Stimulated activated CD4-positive, alpha-beta T cell treated with anti-CD3 and anti-CD28 coated beads, TNF-alpha, amount 100 ng/mL, for 1 hour (primary cell): ENCODE measurements at places on chromosomes 2 and 18.

DNA sequence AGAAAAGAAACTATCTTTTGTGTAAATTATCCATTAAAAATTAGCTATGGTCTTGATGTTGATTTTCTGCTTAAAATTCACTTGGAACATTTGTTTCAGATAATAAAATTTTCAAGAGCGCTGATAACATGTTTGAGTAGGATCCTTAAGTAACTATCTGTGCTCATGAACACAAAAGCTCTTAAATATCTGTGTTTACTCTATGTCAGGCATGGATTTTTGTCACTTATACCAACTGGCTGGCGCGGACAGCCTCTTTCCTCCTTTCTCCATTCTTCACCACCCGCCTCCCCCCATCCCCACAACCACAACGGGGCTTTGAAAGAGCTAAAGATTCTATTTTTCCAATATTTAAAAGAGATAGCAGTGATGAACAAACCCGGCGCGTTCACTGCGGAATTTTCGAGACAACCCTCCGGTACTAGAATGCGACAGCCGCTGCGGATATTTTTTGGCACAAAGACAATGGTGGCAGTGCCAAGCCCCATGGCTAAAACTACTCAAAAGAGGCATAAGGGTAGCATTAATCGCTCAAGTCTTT is 181.5 kb downstream of the TCF4 start:
- no peak for DNase-seq

DNA sequence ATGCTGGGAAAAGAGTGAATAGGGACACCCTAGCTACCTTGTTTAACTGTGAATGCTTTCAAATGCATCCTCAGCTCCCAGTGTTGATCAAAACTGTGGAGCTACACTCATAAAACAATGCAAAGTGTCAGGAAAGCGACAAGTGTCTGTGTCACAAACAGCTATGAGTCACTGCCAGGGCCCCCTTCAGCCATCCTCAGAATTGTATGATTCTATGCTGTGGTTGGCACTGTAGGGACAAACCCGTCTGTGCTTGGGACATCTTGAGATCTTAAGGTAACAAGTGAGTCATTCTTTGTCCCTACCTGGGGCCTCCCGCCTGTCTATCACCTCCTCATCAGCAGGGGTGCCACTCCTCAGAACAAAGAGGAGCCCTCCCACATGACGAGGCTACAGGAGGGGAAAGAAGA is 42.4 kb downstream of the KLF7 start:
- peak; percentile 3 for DNase-seq

DNA sequence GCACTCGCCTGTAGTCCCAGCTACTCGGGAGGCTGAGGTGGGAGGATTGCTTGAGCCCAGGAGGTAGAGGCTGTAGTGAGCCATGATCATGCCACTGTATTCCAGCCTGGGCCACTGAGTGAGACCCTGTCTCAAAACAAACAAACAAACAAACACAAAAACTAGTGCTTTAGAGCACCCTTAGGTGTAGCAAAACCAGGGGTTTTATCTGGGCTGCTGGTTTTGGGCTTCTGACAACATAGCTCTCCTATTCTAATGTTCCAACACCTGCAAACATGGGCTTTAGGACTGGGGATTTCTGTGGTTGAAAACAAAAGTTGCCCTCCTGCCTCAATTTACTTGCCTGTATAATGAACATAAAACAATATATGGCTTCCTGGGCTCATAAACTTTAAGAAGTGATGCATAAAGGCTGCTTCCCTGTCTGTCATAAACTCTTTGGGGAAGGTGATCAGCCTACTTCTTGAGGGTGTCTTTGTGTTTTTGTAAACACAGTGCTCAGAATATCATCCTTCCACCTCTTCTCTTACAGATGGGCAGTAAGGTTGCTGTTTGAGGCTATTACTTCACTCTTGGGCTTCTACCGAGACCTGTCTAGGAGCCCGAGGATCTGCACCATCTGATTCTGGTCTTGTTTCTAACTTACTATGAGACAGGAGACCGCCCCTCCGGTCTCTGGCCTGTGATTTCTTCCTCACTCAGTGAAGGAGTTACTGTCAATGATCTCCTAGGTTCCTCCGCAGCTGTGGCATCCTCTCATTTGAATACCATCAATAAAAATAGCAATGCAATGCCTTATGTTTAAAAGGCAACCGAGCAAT is 246.5 kb downstream of the MYCN start:
- no peak for DNase-seq

DNA sequence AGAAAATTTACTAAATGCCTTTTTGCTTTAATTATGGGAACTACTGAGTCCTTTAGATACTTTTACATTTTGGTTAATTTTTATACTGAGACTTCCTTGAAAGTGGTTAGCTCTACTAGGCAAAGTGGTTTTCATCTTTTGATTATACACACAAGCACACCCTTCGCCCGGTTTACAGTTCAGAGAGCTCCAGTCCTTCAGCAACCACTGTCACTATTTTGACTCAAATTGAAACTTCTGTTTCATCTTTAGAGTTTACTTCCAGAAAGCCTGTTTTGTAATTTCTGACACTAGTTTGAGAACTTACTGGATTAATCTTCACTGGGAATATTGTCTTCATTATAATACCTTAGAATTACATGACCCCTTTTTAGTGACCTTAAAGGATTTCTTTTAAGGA is 140.3 kb upstream of the FOSL2 start:
- no peak for DNase-seq

DNA sequence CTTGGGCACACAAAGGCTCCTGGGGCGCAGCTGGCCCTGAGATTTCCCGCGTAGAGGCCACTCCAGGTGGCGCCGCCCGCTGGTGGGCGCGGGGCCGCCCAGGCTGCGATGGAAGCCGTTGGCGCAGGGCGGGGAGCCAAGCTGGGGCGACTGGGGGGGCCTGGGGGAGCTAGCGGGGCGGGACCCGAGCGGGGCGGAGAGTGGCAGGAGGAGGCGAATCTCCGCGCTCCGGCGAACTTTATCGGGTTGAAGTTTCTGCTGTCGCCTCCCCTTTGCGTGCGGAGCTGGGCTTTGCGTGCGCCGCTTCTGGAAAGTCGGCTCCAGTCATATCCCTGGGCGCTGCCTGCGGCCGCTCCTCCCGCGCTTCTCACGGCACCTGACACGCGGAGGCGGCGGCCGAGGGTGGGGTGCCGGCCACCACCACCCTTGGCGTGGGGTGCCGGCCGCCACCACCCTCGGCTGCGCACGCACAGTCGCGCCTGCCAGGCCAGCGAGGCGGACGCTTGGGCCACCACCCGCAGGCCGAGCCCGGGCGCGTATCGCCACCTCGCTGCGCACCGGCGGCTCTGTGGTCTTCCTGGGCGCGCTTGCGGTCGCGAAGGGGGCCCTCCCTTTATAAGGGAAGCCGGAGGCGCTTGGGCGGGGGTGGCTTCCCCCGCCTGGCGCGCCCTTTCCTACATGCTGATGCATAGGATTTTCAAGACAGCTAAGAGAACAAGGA is 919 bp upstream of the CYP1B1 start:
- DNase-seq, result no peak

- no peak for DNase-seq
Measured at GRCh38 chr2:241139531-241140444, 9.5 kb downstream of the PASK start.

DNA sequence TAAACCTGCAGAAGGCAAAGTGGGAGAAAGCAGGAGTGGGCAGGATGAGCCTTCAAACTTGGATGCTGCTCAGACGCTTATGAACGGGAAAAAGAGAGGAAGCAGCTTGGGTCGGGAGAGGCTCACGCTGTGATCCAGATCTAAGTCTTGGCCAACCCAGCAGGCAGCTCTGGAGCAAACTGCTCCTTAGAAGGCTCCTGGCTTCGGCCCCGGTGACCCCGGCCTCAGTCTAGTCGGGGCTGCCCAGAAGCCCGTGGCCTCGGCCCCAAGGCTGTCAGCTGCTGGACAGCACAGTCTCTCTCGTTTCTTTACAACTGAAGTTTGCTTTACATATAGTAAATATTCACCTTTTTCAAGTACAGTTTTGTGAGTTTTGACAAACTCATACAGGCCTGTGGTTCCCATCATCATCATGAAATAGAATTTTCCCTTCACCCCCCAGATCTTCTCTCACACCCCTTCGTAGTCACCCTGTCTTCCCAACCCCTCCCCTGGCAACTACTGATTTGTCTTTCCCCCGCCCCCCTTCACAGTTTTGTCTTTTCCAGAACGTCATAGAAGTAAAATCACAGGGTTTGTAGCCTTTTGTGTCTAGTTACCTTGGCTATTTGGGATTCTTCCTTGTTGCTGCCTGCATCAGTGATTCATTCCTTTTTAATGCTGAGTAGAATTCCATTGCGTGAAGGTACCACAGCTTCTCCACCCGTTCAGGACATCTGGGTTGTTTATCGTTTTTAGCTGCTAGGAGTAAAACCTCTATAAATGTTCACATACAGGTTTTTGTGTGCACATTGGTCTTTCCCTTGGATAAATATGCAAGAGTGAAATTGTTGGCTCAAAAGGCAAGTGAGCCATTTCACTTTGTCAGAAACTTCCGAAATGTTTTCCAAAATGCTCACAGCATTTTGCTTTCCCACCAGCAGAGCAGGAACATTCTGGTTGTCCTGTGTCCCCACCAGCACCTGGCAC is 35.1 kb downstream of the MYO7B start:
- DNase-seq, result no peak

DNA sequence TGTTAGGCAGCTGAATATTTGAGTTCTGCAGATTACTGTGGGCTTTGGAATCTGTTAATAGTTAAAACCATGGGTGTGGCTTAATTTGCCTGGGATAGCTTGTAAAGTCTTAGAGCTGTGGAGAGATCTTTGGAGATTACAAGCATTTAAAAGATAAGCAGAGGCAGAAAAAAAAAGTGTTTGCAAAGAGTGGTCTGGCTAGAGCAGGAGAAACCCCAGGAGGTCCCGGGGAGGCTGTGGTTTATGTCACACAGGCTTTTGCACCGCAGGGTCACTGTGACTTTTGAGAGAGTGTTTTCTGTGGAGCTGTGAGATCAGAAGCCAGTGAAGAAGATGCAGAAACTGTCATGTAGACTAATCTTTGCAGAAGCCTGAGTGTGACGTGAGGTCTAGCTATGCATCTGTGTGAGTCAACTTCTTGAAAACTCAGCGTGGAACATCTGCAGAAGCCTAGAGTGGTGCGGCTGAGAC is 49.0 kb downstream of the SETBP1 start:
- no peak for DNase-seq

DNA sequence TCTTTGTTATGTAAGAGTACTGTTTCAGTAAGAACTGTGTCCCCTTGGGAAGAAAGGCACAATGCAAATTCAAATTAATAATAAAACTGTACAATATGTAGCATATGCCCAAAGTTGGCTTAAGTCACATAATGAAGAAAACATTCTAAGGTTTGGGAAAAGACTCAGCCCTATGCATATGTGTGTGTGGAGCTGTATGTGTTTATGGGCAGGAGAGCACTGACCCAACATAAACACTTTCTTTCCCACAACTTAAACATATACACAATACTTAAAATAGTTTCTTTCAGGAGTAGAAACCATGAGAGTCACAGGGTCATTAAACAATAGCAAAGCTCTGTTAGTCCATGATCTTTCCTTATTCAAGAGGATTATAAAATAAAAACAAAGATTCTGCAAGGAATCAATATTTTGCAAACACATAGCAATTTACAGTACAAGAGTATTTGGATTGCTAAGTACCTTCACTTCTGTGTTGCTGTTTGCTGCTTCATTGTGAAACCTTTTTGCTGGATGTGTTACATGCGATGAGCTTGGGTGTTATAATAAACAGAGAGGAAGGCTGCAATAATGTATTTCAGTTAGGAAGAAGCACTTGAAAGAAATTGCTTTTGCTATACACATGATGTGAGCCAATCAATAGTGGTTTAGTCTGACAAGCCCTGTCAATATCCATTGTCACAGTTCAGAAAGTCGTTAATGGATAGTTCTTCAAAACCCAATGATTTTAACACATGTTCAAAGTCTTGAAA is 347.3 kb downstream of the ARHGAP15 start:
- DNase-seq, result no peak

DNA sequence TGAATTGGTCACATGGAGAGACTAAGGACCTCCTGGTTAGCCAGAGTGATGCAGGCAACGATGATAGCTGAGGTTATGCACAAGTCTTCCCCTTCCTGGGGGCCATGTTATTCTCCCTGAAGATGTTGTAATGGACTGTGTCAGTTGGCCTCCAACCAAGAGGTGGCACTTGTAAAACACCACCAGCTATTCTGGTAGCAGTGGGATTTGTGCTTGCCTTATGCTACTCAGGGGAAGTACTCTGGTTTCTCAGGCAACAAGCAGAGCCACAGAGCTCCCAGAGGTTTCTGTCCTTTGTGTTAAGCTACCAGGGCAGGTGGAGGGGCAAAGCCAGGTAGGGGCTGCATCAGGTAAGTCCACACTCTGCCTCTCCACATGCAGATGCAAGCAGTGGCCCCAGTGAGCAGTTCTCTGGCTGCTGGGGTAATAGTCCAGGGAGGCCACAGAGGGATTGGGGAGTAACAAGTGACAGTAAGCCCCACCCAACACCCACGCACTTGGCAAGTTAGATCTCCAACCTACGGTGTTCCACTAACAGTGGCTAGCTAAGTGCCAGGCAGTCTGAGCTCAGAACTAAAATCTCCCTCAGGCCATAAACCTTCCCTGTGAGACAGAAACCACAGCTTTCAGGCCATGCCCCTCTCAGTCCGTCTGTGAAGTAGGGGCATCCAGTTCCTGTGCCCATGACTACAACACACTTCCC is 99.7 kb downstream of the RND3 start:
- no peak for DNase-seq

DNA sequence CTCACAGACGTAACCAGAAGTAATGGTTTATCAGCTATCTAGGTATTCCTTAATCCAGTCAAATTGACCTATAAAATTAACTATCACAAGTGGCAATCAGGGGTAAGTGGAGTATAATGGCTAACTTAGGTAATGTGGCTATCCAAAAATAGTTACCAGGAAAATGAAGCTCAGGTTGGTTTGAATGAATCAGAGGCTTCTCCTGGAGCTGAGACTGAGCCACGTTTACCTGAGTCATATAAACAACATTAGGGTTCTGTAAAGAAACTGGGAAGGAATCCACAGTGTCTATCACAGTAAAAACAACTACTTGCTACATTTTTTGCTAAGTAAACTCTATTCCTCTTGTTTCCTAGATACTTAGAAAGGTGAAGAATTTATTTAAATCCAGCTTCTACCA is 236.0 kb upstream of the SPHKAP start:
- no peak for DNase-seq

DNA sequence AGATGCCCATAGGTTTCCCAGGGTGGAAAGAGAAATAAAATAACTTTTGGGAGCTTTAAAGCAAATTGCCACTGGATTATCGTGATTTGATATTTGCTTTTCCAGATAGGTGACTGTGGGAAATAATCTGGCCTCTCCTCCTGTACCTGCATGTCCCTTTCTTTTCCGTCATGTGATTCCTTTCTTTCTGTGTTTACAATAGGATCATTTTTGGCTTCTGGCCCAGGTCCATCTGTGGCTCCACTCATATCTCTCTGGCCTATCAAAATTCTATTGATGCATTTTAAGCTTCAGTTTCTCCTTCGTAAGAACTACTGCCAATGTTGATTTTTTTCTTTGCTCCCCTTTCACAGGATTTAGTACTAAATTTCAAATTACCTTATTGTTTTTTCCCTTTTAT is 153.6 kb downstream of the CCDC85A start:
- no peak for DNase-seq

DNA sequence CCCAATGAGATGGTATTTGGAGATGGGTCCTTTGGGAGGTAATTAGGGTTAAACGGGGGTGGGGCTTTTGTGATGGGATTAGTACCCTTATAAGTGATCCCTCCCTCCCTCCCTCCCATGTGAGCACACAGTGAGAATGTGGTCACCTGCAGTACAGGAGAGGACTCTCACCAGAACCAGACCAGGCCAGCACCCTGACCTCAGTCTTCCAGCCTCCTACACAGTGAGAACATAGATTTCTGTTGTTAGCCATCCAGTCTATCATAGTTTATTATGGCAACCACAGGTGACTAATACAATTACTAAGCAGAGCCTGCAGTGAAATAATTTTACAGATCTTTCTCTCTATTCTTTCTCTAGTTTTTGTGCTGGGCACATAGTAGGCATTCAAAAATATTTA is 137.7 kb upstream of the PKDCC start:
- DNase-seq, result no peak
